Liver (tissue), 10 donors: ENCODE measurements at places on chromosomes 5 and 9. TPM values are rescaled to one million over a fixed set of nuclear protein-coding genes. Genes with fewer than 3 reads are reported as not detected.
A peak's percentile ranks its signal among the peaks of the same experiment; 100 is the strongest.

ALG2 gene
- total RNA-seq: 43.6 TPM

DNA sequence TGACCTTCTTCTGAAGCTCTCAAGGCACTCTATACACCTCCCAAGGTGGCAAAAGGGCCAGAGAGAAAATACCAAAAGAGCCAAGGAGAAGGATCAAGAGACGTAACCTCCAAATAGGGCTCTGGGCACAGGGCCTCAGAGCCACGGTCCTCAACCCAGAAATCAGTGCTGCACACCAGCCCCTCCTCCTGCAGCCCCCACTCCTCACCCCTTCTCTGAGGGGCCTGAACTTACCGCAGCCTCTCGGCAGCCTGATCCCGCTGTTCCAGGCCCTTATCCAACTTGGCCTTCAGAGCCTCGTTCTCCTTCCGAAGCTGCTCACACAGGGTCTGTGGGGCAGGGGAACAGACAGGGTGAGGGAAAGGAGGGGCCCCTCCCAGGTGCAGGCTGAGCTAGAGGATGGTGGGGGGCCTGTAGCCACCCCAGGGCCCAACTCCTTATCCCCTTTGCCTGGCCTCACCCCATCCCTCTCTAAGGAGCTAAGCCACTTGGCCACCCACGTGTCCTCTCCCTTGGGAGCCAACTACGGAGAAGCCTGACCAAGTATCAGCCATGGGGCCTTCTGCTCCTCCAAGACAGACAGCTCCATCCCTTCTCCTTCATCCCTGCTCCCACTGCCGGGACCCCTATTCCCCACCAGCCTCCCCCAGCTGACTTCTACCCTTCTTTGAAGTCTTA, 28.8 kb downstream of the TNIP1 start:
- no peak for DNase-seq

SEMA5A gene
- 4.9 TPM for total RNA-seq

ENHO gene
- 9.6 TPM for total RNA-seq

DNA sequence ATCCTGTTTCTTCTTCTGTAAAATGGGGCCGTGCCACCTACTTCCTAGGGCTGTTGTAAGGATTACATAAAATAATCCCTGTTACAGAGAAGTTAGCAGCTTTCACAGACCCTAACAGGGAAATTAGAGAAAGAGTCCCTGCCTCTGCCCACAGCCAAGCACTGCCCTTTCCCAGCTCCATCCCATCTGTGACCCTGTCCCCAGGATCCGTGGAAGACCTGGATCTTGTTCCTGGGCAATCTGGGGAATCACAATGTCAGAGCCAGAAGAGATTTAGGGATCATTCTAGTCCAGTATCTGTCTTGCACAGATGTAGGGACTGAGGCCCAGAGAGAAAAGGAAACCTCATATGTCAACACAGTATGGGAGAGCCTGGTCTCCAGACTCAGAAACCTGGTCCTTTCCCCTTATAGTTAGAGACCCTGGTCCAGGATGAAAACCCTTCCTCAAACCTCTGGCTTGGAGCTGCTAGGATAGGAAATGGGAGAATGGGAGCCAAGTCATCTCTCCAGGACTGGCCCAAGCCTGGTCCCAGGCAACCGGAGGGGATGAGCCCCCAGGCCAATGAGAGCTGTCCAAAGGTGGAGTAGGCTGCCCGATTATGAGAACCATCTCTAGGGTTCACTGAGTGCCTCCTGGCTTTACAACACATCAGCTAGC, 12.5 kb downstream of the LHX6 start:
- DNase-seq: no peak

NEUROG1 gene
- total RNA-seq: not detected

DNA sequence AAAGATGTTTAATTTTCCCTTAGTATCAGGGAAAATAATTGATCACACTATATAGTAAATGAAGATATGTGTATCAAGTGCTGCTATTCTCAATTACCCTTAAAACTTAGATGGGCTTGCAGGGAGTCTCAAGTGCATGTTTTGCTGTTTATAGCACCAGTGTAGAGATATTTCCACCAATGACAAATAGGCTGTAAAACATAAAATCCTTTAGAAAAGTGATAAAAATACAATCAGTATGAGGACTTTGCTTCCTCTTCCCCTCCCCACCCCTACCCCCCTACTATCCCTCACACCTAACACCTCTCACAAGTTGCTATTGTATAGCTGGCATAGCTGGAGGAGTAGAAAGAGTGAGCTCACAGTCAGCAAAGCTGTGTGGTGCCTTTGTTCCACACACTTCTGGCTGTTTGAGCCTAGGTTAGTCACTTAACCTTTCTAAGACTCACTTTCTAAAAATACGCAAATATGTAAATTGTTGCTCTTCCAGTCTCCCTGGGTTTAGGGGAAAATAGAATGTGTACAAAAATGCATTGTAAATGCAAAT, 93.1 kb downstream of the PDE4D start:
- DNase-seq: no peak

- peak; percentile 32 for DNase-seq
Observed at GRCh38 chr9:136051837-136052471, 43.1 kb downstream of the NACC2 start.

C5orf52 gene
- not detected for total RNA-seq
